Activated CD8-positive, alpha-beta memory T cell treated with anti-CD3 and anti-CD28 coated beads for 24 hours (primary cell): ENCODE measurements at places on chromosomes 11 and 22.

GRCh38 chr11:74090701-74091100 is 80.1 kb downstream of the C2CD3 start:
- no peak for DNase-seq

GRCh38 chr22:24485170-24485569 is 10.0 kb upstream of the UPB1 start:
- DNase-seq = no peak

DNA sequence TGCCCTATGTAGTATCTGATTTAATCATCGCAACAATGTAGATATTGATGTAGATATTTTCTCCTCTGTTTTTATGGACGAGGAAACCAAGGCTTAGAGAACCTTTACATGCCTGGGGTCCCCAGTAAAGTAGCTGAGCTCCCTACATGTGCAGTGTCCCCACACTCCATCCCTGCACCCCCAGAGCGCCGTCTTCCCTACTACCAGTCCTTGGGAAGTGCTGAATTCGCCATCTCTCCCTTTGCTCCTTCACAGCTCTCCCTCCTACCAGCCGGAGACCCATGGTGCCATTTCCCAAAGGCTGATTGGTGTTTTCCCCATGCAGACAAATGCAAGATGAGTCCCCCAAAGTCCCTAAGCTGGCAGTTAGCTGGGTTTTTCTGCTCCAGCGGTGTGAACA is 86.0 kb downstream of the CEP164 start:
- no peak for DNase-seq

GRCh38 chr11:61812736-61813411 is 3.9 kb downstream of the FADS1 start:
- no peak for DNase-seq

DNA sequence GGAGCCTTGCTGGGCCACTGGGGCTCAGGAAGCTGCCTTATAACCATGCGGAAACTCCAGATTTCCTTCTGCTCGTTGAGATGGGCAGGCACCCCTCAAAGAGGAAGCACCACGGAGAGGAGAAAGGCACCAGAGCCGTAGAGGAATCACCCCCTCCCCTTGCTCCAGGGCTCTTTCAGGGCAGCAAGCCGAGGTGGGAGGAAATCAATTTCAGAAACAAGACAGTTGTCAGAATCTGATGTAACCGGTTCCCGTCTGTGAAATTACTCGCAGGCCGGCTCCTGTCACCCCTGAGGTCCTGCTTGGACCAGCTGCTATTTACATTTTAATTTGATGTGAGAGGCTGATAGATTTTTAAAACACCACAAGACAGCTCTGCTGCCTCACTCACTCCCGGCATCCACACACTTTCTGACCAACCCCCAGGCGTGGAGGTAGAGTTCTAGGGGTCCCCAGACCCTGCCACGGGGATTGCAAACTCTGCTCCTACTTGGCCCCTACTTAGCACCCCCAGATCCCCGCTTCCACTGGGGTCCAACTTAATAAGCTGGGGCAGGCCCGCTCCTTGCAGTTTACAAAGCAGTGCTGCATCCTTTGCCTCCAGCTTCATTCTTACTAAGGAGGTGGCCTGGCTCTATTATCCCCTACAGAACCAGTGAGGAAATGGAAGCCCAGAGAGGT is 162.5 kb downstream of the CEP164 start:
- DNase-seq = no peak

DNA sequence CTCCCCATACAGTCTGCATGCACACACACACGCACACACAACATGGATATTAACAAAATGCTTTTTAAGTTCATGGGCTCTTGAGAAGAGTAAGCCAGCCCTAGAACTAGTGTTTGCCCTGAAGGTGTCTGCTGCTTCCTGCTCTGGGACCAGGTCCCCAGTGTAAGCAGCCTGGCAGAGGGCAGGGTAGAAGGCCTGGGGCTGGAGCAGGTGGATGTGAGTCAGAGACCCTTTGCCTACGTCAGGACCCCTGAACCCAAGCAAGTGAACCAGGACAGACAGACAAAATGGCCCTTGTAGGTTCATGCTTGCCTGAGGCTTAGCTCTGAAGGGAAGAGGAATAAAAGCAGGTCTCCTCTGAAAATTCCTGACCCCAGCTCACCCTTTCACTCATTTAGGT is 357.9 kb downstream of the TBC1D22A start:
- DNase-seq = no peak

GRCh38 chr11:76745044-76745376 is 38.1 kb upstream of the TSKU start:
- no peak for DNase-seq

- DNase-seq = peak; percentile 85
These were observed 3.8 kb downstream of the APOL3 start for GRCh38 chr22:36156515-36157419.

GRCh38 chr22:41367039-41367679 is 14.6 kb upstream of the TEF start:
- DNase-seq = no peak

DNA sequence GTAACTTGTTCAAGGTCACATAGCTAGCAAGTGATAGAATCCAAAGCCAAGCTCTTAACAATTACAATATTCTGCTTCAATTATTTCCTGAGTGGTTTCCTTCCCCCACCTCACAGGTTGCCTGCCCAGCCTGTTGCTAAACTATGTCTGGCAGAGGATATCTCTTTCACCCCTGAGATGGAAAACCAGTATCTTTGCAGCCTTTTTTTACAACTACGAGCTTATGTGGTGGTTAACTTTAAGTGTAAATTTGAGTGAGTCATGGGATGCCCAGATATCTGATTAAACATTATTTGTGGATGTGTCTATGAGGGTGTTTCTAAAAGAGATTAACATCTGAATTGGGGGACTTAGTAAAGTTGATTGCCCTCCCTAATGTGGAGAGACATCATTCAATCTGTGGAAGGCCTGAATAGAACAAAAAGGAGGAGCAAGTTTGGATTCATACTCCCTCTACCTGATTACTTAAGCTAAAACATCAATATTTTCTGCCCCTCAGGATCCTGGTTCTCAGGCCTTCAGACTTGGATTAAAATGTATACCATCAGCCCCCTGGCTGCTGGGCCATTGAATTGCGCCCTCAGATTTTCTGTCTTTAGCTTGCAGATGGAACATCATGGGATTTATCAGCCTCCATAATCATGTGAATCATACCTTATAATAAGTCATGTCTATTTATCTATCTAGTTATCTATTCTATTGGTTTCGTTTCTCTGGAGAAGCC is 911.9 kb downstream of the METTL15 start:
- DNase-seq = no peak

- no peak for DNase-seq
These were observed 24.4 kb downstream of the ADAMTS8 start for GRCh38 chr11:130403967-130404366.

DNA sequence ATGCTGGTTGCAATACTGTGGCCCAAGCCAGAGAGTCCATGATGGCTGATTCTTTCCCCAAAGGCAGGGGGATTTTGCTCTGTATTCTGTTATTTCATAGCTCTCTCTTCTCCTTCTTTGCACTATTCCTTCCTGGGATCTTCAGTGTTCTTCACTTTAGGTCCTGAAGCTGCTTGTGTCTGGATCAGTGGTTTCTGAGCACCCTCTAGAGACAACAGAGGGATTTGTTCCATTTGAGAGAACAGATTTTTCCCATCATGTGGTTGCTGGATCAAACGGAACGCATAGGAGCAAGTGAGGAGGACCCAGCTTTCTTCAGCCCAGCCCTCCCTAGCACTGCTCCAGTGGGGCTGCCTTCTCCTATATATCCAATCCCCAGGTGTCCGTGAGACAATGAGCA is 68.7 kb upstream of the SYN3 start:
- no peak for DNase-seq

DNA sequence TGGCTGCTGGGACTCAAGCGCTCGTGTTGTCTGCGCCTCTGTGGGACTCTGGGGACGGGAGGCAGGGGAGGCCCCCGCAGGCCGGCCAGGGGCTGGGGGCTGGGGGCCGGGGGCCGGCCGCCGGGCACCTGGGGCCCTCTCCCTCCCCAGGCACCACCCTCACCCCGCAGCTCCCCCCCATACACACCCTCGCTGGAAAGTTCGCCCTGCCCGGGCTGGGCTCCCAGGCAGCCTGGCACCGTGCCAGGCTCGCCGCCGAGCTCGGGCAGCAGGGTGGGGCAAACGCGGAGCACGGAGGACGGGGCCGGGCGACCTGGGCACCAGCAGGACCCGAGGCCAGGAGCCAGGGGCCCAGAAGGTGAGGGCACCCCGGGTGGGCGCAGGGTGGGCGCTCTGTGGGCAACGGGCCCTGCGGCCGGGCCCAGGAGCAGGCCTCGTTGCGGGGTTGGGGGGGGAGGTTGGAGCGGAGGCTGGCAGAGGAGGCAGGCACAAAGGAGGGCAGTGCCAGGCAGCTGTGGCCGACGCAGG is 76.7 kb upstream of the WNT7B start:
- peak; percentile 86 for DNase-seq

GRCh38 chr11:44008088-44008501 is 39.7 kb upstream of the ACCSL start:
- DNase-seq = peak; percentile 37

- DNase-seq = no peak
These were observed 154.2 kb upstream of the TTC12 start for GRCh38 chr11:113159988-113160807.

GRCh38 chr11:130782361-130783222 is 133.7 kb downstream of the SNX19 start:
- DNase-seq = no peak

GRCh38 chr11:70494559-70495350 is 96.4 kb downstream of the CTTN start:
- no peak for DNase-seq

DNA sequence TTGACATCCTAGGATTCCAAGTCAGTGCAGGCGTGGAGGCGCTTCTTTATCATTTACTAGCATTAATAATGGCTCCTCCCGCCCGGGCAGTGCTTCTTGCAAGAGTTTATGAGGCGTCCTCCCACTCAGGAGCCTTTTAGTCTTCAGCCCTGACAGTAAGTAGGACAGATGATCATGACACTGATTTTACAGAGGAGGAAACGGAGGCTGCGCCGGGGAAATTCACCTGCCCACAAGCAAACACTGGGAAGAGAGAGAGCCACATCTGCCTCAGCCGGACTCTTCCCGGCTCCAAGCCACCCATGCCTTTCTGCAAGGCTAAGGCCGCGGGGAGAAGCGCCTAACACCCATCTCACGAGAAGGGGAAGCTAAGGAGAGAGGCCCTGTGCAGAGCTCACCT is 35.9 kb downstream of the KIAA0930 start:
- no peak for DNase-seq

- no peak for DNase-seq
These were observed 7.1 kb upstream of the MYBPC3 start for GRCh38 chr11:47359586-47359985.

DNA sequence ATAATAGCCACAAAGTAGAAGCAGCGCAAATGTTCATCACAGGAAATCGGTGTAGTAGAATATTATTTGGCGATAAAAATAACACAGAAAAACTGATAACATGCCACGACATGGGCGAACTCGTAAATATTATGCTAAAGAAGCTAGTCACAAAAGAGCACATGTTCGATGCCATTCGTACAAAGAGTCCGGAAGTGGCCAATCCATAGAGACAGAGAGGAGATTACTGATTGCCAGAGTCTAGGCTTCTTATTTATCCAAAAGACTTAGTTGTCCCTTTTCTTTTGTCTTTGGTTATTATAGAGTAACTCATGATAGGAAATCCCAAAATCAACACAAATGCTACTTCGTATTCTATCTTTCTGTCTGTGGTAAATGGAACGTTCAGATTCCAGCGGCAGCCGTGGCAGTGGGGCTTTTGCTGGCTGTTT is 56.5 kb downstream of the MED15 start:
- no peak for DNase-seq

- DNase-seq = no peak
These were observed 57.3 kb downstream of the PPP6R2 start for GRCh38 chr22:50400406-50400805.

DNA sequence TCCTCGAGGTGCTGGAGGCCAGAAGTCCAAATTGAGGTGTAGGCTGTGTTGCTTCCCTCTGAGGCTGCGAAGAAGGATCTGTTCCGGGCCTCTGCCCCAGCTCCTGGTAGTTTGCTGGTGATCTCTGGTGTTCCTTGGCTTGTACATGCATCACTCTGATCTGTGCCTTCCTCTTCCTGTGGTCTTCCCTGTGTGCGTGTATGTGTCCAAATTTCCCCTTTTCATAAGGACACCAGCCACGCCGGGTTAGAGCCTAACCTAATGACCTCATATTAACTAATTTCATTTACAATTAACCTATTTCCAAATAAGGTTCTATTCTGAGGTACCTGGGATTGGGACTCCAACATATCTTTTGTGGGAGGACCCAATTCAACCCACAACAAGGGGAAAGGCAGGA is 21.5 kb downstream of the RIBC2 start:
- no peak for DNase-seq

DNA sequence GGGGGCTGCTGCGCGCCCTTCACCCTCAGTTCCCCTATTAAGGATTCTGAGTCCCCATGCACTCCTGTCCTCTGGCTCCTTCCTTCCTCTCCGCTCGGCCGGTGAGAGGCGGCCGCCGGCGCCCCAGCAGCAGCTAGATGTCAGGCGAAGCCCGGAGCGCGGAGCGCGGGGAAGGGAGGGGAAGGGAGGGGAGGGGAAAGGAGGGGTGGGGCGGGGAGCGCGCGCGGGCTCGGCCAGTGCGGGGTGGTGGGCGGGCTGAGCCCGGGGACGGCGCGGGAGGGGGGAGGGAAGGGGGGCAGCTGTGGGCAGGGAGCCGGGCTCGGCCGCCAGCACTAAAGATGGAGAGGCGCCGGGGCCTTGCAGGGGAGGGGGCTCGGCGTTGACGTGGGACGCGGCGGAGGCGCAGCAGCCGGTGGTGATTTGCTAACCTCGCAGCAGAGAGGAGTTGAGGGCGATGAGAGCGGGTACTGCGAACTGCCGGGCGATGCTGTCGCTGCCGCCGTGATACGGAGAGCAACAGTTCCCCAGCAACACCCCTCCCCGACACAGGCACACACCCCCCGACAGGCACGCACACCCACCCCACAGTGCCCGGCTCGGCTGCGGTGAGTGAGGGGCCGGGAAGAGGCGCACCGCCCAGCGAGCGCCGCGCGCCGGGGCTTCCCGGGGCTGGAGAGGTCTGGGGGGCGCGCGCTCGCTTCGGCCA is at the start of gene ZBTB16:
TSS of gene ZBTB16 (plus strand) at position 434 of the 706 bp plus-strand sequence. CDS start 3,590 bp downstream, outside the sequence.
- DNase-seq = peak; percentile 70

DNA sequence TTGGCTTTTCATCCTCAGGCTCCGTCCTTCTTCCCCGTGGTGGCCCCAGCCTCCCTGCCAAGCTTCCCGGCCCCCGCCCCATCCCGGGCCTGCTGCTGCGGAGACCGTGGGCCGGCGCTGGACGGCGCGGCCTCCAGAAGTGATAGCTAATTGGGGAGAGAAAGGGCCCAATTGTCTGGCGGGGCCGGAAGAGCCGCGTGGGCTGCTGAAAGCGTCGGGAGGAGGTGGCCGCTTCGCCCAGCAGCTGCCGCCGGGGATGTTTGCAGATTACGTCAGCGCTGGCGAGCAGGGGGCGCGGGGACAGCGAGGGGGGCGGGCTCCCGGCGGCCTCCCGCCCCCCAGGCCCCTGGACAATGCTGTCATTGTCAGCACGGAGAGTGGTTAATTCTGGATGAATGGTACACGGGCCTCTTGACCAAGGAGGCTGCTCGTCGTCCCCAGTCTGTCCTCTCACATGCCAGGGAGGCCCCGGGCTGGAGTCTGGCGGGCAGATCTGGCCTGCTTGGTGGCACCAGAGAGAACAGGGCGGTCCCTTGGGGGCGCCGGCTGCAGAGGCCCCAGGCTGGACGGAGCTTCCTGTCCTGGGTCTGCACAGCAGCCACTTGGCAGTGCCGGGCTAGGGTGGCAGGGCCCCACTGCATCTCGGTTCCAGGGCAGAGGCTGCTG is 1.6 kb downstream of the SMIM38 start:
- DNase-seq = no peak
